Stimulated activated CD4-positive, alpha-beta T cell treated with anti-CD3 and anti-CD28 coated beads, Interleukin-1b, Interleukin-23, amount 100 ng/mL, for 1 hour (primary cell): ENCODE measurements at places on chromosomes 12 and 14.

GRCh38 chr14:40757376-40757950 lies 849.2 kb upstream of the LRFN5 start:
- DNase-seq = no peak

- DNase-seq = no peak
These were observed 233.6 kb upstream of the E2F7 start for GRCh38 chr12:77299001-77299400.

GRCh38 chr12:13440844-13441243 lies 244.3 kb downstream of the EMP1 start:
- DNase-seq = no peak

GRCh38 chr14:75978249-75978731 lies 3.5 kb downstream of the TGFB3 start:
- DNase-seq = no peak

DNA sequence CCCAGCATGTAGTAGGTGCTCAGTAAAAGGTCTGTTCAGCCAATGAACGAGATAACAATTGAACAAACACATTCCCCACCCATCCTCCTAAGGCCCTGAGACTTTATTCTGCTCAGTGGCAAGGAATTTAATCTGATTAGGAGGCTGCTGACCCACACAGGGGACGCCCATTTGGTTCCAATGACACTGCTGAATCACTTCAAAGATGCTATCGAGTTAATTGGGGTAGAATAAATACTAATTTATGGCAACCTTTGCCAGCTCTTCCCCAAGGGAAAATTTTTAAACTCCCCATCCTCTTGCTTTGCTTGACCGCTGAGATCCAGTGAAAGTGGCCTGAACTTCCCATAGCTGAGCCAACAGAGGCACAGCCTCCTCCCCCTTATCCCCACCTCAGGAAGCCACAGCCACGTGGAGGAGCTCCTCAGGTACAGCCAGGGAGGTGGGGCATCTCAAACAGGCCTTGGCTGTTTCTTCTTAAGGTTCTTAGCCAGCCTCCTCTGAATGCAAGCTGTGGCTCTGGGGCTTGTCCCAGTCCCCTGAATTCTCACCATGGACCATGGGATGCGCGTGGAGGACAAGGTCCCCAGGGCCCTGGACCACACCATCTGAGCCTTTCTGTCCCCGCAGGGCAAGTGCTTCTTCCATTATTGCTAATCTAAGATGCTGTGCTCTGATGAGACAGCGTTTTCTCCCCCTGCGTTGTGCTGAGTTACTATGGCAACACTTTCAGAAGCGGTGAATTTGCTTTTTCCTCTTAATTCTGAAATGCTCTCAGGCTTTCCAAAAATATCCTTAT lies 26.7 kb downstream of the C14orf132 start:
- no peak for DNase-seq

GRCh38 chr14:97850886-97851285 lies 1053.7 kb downstream of the VRK1 start:
- no peak for DNase-seq

DNA sequence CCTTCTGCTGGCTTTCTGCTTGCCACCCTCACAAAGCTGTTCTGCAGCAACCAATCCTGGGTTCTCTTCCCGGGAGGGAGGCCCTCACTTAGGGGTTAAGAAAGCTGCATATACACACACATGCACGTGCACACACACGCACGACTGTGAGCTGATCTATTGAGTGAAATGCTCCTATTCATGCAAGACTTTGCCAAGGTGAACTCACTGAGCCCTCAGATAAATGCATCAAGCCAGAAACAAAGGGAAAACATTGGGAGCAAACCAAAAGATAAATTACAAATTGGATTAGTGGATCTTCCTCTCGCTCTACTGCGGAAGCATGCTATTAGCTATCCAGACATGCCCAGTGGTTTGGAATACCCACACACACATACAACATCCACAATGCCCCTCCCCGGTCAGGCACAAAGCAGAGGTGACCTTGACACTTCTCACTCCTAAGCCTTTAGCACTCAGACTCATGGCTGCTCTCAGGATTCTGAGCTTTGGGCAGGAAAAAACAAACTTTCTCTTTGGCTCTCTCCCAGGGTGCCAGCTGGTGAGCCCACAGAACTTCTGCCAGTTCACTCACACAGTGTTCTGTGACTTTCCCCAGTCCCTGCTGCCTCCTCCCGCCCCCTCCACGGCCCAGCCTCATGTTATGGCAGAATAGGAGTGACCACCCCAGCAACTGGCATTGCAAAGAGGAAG lies 320.0 kb downstream of the DPF3 start:
- no peak for DNase-seq

GRCh38 chr12:130719263-130719859 lies 3.3 kb upstream of the RIMBP2 start:
- no peak for DNase-seq

- DNase-seq = no peak
These were observed 303.5 kb downstream of the EGLN3 start for GRCh38 chr14:33647385-33647786.
